ENCODE measurements at places on chromosomes 2 and 18. TPM values are rescaled to one million over a fixed set of nuclear protein-coding genes. Genes with fewer than 3 reads are reported as not detected.

The MFF gene
- total RNA-seq, result 122 TPM

The SLC40A1 gene
- total RNA-seq, result 261 TPM

The MC5R gene
- total RNA-seq, result not detected

The RESP18 gene
- total RNA-seq, result not detected

The RFTN2 gene
- total RNA-seq, result 8.7 TPM

The REEP1 gene
- 24.2 TPM for total RNA-seq

DNA sequence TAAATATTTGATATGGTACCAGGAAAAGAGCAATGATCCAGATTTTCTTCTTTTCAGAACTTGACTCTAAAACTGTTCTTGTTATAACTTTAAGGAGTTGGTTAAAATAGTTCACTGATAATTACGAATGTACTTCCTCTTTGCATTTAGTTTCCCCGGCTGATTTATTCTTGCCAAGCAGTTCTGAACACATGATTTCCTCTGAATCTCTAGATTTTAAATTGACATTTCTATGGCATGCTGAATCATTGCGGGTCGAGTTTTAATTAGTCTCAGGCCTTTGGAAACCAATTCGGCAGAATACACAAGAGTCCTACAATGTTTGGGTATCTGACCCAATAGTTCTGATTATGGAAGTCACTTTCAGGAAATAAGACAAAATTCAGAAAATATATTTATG is 37.3 kb upstream of the DNAH7 start:
- no peak overlapping the region for H3K27ac ChIP-seq
- H3K4me1 ChIP-seq, result no peaks in the 10 kb centered on the region
- H3K36me3 ChIP-seq, result no peaks in the 10 kb centered on the region
- no peaks in the 10 kb centered on the region for H3K27me3 ChIP-seq

- H3K27me3 ChIP-seq, result no peaks in the 10 kb centered on the region
- no peak for DNase-seq
- H3K4me1 ChIP-seq, result no peaks in the 10 kb centered on the region
- no peak overlapping the region for H3K27ac ChIP-seq
Measured at GRCh38 chr2:63712748-63713147, 124.0 kb downstream of the MDH1 start.

GRCh38 chr2:70979626-70980025 is 1.2 kb downstream of the ANKRD53 start:
- no peaks in the 10 kb centered on the region for H3K36me3 ChIP-seq
- no peaks in the 10 kb centered on the region for H3K27me3 ChIP-seq
- no peak overlapping the region for H3K4me3 ChIP-seq
- no peak overlapping the region for H3K27ac ChIP-seq

- no peaks in the 10 kb centered on the region for H3K4me1 ChIP-seq
- no peaks in the 10 kb centered on the region for H3K27me3 ChIP-seq
- no peaks in the 10 kb centered on the region for H3K36me3 ChIP-seq
- peak; percentile 50 for DNase-seq
- H3K4me3 ChIP-seq, result no peak overlapping the region
Measured at GRCh38 chr2:206556357-206556949, 85.8 kb upstream of the FAM237A start.

DNA sequence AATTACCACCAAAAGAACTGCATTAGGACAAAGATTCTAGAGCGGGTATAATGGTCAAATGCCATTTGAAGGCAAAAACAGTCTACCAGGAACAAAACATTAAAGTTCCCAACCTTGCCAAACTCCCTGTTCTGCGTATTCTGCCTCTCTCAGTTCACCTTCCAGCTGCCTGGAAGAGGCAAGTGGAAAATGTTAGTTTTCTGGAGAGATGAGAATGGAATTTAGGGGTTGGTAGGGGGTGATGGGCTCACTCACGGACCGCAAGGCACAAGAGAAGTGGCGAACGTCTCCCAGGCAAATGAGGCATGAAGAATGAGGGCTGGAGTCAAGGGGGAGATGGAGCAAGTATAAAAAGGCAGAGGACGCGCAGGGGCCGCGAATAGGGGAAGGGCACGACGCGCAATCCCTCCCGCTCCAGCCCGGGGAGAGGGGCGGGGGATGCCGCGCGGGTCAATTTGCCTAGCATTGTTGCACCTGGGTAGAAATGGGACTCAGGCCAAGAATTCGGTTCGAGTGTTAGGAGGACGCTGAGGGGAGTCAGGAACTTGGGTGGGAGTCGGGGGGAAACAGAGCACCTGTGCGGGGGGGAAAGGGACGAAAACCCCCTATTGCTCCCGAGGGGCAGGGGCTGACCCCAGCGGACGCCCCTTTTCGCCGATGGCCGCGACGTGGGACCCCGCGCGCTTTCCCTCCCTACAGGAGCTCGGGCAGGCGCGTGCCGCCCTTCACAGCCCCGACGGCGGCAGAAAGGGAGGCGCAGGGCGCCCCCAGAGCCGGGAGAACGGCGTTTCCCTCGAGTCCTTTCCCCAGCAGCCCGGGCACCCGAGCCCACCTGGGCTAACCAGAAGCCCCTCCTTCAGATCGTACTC is 573 bp downstream of the PAIP2B start:
- peak overlapping the region; percentile 32 for H3K4me3 ChIP-seq
- no peaks in the 10 kb centered on the region for H3K4me1 ChIP-seq
- no peaks in the 10 kb centered on the region for H3K36me3 ChIP-seq
- DNase-seq, result peak; percentile 55

DNA sequence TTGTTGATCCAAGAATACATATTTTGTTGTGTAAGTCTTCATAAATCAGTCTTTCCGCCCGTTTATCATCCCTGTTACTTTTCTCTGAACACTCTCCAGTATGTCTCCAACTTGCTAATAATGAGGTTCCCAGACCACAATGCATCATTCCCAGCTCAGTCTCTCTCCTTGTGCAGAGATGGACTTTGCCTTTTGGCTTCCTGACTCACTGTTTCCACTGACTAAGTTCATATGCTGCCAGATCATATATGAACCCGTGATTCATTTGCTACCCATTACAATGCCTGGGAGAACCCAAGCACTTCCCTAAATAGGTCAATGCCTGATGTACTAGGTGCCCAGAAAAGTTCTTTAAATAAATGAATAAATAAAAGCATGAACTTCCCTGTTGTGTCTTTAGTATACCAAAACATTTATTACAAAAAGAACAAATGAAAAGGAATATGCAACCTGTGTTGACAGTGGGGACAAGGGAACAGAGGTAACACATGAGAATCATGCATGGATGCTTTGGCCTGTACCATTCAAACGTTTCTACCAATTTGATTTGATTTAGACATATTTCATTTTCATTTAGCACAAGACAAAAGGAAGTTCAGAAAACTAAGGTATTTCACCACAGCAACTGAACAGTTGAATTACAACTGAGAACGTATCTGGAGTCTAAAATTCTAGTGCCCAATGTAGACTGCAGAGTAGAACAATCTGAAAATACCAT is 215.4 kb upstream of the HNRNPA3 start:
- H3K27me3 ChIP-seq, result no peaks in the 10 kb centered on the region
- no peaks in the 10 kb centered on the region for H3K36me3 ChIP-seq
- DNase-seq, result peak; percentile 88
- H3K4me3 ChIP-seq, result no peak overlapping the region
- peaks cover 10% of the 10 kb centered on the region for H3K4me1 ChIP-seq
- H3K27ac ChIP-seq, result peak overlapping the region; percentile 75

GRCh38 chr2:32061973-32062861 is 1.1 kb upstream of the SPAST start:
- no peaks in the 10 kb centered on the region for H3K27me3 ChIP-seq
- peak overlapping the region; percentile 88 for H3K27ac ChIP-seq
- peak overlapping the region; percentile 57 for H3K4me3 ChIP-seq
- no peaks in the 10 kb centered on the region for H3K36me3 ChIP-seq

GRCh38 chr18:48075707-48076093 is 145.2 kb upstream of the SMAD2 start:
- no peaks in the 10 kb centered on the region for H3K27me3 ChIP-seq
- DNase-seq, result no peak

DNA sequence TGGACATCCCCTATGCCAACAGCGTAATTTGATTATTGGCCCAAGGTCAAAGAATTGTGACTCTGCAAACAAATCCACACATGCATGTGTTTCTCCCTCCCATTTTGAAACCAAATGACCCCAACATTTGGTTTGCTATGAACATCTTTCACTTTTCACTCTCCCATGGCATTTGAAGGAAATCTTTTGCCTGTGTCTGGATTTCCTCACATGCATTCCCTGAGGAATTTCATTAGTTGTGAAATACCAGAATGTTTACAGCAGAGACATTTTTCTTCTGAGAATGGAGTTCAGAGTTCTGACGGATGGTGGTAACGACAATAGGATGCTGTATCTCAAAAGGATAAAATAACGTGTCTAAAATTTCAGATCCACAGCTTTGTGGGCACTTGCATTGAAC is 60.3 kb upstream of the LMAN1 start:
- H3K4me3 ChIP-seq, result no peak overlapping the region
- H3K27me3 ChIP-seq, result peaks cover 4% of the 10 kb centered on the region
- H3K36me3 ChIP-seq, result no peaks in the 10 kb centered on the region
- H3K4me1 ChIP-seq, result no peaks in the 10 kb centered on the region

- DNase-seq, result peak; percentile 70
- no peaks in the 10 kb centered on the region for H3K27me3 ChIP-seq
- peaks cover 28% of the 10 kb centered on the region for H3K4me1 ChIP-seq
Measured at GRCh38 chr2:88659538-88659915, 31.9 kb upstream of the RPIA start.

- H3K27ac ChIP-seq, result no peak overlapping the region
- no peak overlapping the region for H3K4me3 ChIP-seq
- no peaks in the 10 kb centered on the region for H3K27me3 ChIP-seq
- DNase-seq, result no peak
- H3K4me1 ChIP-seq, result no peaks in the 10 kb centered on the region
Measured at GRCh38 chr2:15238028-15238427, 323.1 kb downstream of the NBAS start.

Measured in hepatocyte (in vitro differentiated cells).